ENCODE measurements at places on chromosomes 6 and 20. TPM values are rescaled to one million over a fixed set of nuclear protein-coding genes. Genes with fewer than 3 reads are reported as not detected.

ARMH2 gene
- not detected for total RNA-seq

SLC4A11 gene
- total RNA-seq: 0.51 TPM

COL12A1 gene
- total RNA-seq: 1,023 TPM

WFDC12 gene
- not detected for total RNA-seq
